ENCODE measurements at places on chromosomes 7 and 10.

- no peak for DNase-seq
Measured at GRCh38 chr10:100775386-100775785, 30.0 kb downstream of the PAX2 start.

- DNase-seq = no peak
Measured at GRCh38 chr7:137539111-137539715, 195.7 kb upstream of the PTN start.

- DNase-seq = peak; percentile 69
Measured at GRCh38 chr7:362402-363096, 72.6 kb downstream of the FOXL3 start.

DNA sequence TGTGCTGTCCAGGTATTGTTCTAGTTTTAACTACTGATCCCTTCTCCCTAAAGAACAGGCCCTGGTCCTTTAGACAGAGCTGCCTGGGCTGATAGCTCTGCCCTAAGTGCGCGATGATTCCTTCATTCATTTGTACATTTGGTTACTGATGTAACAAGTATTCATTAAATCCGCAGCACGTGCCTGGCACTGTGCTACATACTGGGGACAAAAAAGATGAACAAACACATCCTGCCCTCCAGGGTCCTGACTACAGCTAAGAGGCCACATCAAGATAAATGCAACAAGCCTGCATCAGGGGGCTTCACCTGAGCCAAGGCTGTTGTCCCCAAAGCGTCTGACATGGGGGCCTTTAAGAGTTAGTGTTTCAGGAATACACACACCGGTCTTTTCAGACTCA lies 99.0 kb upstream of the PODXL start:
- DNase-seq = no peak

GRCh38 chr10:24344279-24344678 lies 135.3 kb downstream of the KIAA1217 start:
- no peak for DNase-seq

GRCh38 chr7:121262221-121262620 lies 66.6 kb upstream of the WNT16 start:
- no peak for DNase-seq

DNA sequence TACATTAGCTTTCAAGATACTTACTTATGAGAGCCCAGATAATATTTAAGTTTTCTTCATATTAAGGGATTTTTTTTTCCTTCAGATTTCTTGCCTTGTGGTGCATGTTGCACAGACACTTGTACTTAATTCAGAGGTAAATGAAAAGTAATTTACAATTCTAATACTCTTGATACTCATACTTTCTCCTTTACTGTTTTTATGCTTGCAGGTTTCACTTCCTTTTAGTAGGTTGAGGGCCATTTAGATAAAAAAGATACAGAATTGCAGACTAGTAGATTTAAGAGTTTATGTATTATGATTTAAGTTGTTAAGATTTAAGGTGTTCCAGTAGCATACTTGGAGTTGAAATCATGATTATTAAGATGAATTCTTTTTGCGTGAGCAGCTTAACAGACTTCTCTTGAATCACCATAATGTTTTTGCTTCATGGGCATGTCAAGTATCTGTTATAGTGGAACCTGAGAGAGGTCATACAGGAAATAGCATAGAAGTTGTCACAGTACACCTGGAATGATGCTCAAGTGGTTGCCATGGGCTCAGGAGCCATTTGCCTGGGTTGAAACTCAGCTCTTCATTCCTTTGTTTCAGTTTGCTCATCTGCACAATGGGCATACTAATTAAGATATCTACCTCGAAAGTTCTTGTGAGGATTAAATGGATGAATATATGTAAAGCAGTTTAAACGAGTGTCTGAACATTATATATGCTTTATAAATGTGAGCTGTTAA lies 174.8 kb upstream of the PRPS1L1 start:
- DNase-seq = no peak

DNA sequence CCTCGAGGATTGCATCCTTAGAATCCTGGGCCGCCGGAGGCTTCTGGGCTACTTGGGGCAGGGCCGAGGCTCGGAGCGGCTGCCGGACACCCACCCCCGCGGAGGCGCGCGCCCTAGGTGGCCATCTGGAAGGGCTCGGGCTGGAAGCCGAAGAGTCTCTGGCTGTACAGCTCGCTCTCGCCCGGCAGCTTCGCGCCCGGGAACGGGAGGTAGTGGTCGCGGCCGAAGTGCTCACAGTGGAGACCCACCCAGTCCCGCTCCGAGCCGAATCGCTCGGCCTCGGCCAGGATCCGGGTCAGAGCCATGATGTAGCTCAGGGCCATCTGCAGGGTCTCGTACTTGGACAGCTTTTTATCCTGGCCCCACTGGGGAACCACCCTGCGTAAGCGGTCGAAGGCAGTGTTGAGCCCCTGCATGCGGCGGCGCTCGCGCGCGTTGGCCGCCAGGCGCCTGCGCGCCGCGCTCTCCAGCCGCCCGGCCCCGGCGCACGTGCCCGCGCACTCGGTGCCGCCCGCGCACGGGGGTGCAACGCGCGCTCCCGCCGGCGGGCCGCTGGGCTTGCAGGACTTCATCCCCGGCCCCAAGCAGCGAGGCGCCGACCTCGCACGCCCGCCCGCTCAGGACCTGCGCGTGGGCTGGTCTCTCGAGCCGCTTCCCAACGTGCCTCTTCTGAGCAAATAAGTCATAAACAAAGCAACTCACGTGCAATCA lies 652 bp downstream of the ATOH7 start:
- DNase-seq = peak; percentile 60

DNA sequence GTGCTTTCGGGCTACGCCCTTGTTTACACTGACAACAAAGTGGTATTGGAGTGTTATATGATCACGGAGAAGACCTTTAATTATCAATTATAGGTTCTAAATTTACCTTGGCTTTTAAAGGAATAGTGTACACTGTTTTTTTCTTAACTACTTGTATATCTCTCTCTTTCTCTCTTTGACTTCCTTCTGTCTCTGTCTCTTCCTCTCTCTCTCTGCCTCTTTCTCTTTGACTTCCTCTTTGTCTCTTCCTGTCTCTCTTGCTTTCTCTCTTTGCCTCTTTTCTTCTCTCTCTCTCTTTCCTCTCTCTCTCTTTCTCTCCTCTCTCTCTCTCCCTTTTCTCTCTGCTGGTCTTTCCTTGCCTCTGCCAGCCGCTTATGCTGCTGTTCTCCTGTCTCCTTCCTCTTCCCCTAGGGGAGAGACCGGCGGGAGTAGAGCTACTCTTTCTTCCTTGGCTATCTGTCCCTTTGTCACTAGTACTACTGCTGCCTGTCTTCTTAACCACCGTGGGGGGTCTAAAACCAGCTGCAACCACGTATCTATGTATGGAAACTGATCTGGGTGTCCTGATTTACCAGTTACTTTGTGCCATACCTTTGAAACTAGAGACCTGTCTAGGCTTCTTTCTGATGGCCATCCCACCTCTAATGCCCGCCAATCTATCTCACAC lies 36.9 kb upstream of the GSDME start:
- no peak for DNase-seq

DNA sequence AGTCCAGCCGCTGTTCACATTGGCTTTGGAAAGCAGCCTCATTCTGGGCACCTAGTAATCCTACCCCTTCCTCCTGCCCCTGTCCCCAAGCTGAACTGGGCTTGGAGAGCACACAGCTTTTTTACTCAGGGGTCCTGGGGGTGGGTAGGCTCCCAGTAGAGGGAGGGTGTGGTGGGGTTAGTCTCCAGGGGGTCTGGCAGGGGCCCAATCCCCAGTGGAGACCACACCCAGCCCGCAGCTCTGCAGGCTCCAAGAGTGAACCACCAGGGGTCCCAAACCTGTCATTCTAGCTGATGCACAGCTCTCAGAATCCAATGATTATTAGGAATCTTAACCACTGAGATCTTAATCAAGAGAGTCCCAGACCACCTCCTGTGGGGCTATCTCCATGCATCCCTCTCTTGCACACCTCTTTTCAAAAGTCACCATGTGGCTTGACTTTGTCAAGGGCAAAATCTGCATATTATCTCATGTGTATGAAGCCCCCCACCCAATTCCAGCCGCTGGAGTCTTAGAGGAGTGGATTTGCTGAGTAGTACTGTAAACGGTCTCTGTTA lies 2.7 kb downstream of the HOXA11 start:
- no peak for DNase-seq

- no peak for DNase-seq
Measured at GRCh38 chr10:33025910-33026309, 67.9 kb upstream of the ITGB1 start.

GRCh38 chr10:100654782-100655325 lies 90.5 kb upstream of the PAX2 start:
- no peak for DNase-seq

DNA sequence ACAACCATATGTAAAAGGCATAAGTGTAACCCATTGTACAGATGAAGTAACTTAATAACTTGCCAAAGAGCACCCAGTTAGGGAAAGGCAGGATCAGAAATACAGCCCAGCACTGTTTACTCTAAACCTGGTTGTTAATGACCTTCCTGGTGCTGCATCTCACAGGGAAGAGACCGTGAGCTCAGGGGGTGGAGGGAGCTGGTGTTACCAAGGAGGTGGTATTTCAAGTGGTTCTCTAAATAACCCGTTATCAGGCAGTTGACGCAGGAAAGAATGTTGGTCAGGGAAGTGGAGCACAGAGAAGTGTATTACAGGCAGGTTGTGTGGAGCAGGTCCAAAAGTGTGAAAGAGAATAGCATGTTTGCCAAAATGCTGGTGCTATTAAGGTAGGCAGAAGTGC lies 4.4 kb upstream of the ST7 start:
- no peak for DNase-seq

- DNase-seq = no peak
Measured at GRCh38 chr7:586494-586893, 66.8 kb upstream of the PDGFA start.

DNA sequence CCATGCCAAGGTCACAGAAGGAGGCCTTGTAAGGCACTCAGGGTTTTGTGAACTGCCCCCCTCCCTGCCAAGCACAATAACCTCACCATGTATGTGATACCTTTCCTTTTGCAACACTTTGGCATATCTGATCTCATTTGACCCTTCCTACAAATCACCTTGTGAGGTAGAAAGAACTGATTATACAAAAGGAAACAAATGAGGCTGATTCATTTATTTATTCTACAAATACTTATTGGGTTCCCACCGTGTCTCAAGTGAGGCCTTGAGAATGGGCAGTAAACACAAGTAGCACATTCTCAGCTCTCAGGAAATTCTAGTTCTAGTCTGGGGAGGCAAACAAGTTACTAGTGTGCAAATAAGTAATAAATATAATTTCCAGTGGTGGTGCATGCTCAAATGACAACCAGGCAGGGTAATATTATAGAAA lies 19.6 kb downstream of the PLCE1 start:
- no peak for DNase-seq

- no peak for DNase-seq
Measured at GRCh38 chr7:143383642-143383957, 2.5 kb downstream of the ZYX start.

DNA sequence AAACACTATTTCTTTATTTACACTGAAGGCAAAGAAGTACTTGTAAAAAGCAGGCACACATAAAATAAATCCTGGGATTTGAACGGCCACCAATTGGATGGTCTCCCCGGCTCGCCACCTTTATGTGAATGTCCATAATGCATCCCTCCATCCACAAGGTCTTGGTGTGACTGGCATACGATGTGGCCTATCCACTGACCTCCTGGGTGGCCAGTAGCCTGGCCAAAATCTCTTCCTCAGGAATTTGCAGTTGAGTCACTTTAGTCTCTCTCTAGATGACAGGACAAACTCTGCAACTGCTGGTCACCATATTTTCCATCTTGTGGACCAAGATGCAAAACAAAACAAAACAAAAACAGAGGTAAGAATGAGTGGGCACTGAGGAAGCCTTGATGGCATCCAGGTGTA lies 39.1 kb downstream of the CDK1 start:
- DNase-seq = no peak

- DNase-seq = no peak
Measured at GRCh38 chr10:52664629-52665028, 108.0 kb downstream of the MBL2 start.

DNA sequence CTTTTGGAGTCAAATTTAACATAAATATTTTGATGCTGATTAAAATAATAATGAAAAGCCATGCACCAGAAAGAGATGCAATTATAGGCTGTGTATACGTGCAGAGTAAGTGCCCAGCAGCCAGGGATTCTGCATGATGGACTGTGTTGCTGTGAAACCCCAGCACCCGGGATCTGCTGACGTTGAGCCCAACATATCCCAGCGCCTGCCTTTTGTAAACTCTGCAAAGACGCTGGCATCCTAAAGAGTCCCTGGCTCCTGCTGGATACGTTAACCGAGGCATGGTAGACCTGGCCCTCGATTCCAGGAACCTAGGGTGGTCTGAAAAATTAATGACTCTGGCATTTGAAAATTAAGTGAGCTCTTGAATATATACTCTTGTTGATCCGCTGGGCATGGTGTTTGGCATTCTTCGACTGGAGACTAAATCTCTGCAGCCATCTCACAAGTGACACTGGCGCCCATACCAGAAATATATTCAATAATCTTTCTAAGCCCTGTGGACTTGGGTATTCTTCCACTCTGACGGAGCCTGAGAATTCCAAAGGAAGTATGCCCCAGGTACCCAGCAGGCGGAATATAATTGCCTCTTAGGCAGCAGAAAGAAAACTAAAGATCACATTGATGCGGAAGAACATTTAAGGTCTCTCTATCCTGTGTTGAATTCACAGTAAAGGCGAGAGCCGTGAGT lies 191.2 kb upstream of the SH2B2 start:
- no peak for DNase-seq

DNA sequence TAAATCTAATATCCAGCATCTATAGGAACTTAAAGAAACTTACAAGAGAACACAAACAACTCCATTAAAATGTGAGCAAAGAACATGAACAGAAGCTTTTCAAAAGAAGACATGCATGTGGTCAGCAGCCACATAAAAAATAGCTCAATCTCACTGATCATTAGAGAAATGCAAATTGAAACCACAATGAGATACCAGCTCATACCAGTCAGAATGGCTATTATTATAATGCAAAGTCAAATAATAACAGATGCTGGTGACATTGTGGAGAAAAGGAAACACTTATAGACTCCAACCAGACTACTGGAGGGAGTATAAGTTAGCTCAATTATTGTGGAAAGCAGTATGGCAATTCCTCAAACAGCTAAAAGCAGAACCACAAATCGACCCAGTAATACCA lies 1314.5 kb downstream of the XPNPEP1 start:
- no peak for DNase-seq

- DNase-seq = no peak
Measured at GRCh38 chr7:76259124-76260093, 43.1 kb upstream of the HSPB1 start.

- peak; percentile 50 for DNase-seq
Measured at GRCh38 chr7:130875265-130875741, 141.3 kb upstream of the KLF14 start.

DNA sequence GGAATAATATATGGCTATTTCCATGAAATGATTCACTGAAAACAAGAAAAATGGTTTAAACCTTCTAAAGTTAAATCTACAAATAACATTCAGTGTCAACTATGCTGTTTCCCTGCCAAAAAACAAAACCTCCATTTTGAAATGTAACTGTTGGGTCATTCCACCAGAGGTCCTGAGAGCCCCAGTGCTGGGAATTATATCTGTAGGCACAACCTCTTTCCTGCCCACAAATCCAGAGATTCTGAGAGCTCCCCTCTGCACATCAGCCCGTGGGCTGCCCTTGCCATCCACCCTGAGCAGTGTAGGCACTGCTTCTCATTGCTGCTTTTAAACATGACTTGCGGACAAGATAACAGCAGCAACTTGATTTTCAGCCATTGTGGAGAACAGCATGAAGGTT lies 198.6 kb downstream of the TMEM178B start:
- no peak for DNase-seq
